ENCODE measurements at places on chromosomes 2 and 18.

DNA sequence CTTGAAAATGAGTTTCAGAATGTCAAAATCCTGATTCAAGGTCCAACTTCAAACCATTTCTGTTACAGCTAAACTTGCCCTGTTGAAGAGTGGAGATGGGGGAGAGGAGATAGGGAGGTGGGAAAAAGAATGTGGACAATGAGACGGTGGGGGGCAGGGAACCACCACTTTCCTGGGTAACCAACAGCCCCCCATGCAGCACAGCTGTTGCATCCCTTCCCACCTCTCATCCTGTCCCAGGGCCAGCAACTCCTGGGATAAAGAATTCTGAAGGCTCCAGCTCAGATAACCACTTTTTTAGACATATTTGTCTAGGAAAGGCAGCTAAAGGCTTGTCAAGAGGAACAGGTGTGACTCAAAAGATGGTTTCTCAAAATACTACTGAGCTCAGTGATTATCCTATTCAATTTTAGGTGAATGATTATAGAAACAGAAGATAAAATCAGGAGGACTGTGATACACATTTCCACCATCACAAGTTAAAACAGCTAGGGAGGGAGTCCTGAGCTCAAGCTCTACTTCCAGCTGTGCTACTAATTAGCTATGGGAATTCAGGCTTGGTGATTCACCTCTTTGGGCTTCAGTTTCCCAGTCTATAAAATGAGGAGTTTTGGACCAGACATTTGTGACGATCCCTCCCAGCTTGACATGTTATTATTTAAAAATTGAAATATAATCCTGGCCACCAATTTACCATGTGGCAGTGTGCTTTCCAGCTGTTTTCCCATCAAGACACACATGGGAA is 36.3 kb downstream of the HDHD2 start:
- no peak for DNase-seq

DNA sequence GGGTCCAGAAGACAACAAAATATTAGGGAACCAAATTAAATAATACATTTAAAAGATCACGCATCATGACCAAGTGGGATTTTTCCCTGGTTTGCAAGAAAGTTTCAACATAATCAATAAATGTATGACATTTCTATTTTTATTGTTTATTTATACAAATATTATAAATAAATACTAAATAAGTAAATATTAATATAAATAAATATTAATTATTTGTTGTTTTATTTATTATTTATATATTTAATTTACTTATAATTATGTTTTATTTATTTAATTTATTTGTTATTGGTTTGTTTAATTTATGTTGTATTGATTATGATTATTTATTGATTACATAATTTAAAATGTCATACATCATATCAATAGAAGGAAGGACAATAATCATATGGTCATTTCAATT is 242.5 kb upstream of the HNMT start:
- DNase-seq, result no peak

DNA sequence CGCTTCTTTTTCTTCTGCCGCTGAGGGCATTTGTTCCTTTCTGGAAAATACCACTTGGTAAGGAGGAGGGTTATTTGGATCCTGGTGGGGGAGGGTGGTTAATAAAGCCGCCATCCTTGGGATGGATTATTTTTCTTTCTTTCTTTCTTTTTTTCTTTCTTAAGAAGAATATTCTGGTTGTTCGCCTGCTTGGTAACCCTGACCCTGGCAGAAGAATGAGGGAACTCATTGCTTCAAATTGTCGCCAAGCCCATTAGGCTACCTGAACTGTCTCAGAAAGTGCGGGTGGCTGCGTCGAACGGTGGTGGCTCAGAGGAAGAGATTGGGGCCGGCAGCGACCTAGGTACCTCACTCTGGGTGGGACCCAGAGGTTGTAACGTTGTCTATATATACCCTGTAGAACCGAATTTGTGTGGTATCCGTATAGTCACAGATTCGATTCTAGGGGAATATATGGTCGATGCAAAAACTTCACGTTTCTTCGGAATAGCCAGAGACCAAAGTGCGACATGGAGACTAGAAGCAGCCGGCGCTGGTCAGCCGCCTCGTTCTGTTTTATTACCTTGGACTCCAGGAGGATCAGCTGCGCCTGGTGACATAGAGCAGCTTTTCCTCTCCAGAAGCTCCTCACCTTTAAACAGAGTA is 1.3 kb upstream of the HOXD4 start:
- DNase-seq, result no peak

GRCh38 chr2:52292801-52293200 is 1260.9 kb upstream of the NRXN1 start:
- no peak for DNase-seq

- DNase-seq, result no peak
Measured at GRCh38 chr2:177625744-177626650, 233.4 kb downstream of the AGPS start.

GRCh38 chr2:28801726-28802125 is 8.9 kb upstream of the SPDYA start:
- DNase-seq, result no peak

GRCh38 chr2:2836343-2837070 is 505.4 kb upstream of the MYT1L start:
- no peak for DNase-seq

DNA sequence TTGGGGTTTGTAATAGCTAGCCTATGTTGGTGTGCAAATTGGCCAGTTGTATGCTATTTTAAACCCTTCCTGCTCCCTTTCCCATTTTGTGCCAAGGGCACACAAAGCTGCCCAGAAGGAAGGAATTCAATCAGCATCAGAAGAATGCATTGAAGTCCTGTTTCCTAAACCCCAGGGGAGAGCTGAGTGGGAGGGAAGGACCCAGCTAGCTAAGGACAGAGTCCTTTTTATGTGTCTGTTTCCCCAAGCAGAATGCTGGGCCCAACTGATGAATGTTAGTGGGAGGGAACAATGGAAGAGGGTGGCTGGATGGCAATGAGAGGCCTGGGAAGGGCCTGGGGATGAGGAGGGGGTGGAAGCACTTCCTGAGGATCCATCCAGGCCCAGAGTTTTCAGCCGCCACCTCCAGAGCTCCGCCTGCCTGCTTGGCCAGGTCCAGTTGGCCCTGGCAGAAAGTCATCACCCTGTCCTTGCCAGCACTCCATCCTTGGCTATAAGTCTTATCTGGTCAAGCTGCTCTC is 32.7 kb downstream of the MEX3C start:
- DNase-seq, result no peak

DNA sequence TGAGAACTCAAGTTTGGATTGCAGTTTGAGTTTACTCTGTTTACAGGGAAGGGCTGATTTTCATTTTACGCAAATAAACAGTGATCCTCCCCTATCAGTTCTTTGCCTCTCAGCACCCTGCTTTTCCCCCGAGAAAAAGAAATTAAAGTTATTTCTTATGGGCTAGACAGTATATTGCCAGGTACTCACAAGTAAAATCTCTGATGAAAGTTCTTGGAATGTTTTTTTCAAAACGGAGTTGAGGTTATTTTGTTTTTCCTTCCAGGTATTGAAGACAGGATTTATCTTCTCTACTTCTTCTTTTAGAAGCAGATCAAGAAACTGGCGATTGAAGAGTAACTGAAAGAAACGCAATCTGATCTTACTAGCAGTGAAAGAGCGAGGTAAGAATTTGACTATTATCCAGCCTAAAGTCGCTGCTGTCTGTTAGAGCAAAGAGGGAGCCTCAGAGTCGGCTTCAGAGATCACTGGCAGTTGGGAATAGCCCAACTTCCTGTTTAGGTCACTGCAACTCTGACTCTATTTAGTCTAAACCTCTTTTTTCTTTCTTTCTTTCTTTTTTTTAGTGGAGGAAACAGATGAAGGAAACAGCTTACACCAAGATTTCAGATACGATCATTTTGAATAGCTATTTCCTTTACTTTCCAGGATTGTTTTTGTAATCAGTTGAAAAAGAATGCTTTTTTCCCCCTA is at the start of gene TFPI:
TFPI (minus strand) TSS at position 425 of the 693 bp plus-strand sequence. CDS start 50,667 bp downstream, outside the sequence.
- DNase-seq, result no peak

GRCh38 chr2:120831086-120831485 is 95.4 kb downstream of the GLI2 start:
- DNase-seq, result no peak

- DNase-seq, result no peak
Measured at GRCh38 chr2:71720283-71720560, 266.9 kb downstream of the DYSF start.

DNA sequence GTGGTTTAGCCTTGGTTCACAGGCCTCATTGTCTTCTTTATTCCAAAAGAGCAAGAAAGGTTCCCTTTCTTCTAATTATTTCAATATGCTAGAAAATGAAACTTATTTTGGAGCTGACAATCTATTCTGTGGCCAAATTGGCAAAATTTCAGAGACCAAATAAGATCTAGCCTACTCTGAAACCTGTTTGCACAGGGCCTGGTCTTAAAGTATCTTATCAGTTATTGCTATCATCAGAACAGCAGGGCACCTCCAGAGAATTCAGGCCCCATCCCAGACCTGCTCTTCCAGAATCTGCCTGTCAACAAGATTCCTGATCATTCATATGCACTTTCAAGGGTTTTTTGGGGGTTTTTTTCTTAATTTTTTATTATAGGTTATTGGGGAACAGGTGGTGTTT is 198.7 kb downstream of the ANAPC1 start:
- DNase-seq, result no peak

- DNase-seq, result no peak
Measured at GRCh38 chr2:63870679-63871078, 29.0 kb downstream of the UGP2 start.

DNA sequence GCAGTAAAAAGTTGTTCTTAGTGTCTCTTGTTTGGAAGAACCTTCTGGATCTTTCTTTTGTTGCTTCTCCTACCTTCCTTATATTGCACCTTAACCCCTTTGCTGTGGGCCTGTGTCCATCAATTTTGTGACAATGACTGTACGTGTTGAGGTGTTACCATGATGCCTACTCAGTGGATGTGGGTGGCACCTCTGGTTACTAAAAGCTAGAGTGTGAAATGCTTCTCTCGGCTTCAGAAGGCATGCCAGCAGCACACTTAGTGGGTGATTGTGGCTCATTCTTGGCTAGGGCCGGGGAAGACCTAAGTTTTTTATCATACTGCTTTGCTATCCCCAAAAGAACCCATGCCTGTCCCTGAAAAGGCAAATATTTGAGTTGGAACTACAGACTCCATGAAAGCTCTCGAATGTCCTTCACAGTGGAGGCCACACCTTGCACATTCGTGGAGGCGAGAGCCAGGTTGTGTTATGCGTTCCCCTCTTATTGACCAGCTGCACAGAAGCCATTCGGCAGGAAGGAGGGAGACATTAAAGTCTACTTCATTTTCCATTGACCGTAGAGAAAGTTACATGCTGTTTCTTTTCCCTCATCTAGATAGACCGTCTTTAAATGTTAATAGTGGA is 513.2 kb upstream of the RAB12 start:
- no peak for DNase-seq

DNA sequence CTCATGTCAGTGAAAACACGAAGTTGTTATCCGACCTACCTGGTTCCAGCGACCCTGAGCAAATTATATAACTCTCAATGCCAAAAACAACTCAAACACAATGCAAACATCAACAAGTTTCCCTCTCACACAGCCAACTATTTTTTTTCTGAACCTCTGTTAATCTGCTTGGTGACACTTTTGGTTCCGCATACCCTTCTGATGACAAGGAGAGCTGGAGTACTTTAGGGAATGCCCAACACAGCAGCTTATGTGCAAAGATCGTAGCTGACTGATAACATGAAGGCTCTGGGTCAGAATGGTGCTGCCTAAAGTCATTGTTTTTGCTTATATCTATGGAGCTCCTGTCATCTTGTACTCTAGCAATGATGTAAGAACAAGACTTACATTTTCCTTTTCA is 72.7 kb upstream of the CCDC68 start:
- DNase-seq, result no peak

GRCh38 chr2:15096873-15097272 is 464.3 kb downstream of the NBAS start:
- DNase-seq, result no peak

GRCh38 chr2:45014016-45014702 is 4.9 kb upstream of the SIX2 start:
- DNase-seq, result no peak

DNA sequence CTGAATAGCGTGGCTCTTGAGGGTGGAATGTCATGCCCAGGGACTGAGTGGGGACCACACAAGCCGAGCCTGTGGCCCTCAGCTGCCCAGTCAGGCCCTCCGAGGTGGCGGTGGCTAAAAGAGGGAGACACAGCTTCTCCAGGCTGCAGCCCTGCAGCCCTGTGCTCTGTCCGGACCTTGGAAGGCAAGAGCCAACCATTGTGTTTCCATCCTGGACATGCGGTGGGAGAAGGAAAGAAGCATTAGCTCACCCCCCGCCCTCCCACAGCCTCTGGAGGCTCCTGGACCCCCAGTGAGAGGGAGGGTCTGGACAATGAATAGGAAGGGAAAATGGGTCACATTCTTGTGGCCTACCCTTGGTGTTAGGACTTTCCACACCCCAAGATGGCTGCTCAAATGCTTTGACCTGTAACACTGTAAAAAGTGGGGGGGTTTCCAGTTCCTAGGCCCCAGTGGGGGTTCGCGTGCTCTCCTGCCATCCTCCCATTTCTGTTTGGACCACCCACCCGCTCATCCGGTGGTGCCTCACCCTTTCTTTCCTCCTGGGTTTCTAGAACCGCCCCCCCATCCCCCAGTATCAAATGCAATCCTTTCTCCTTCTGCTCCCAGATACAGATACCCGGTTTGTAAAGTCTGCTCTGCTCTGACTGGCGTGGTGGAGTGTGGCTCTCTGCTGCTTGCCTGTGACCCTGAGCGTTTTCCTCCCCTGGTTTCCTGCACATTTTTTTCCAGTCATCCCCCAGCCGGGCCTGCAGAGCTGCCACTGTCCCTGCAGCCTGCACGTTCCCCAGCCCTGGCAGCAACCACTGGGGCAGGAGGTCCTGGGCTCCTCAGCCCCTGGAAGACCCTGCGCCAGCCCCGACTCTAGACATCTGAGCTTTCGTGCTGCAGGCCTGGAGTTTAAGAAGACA is 36.3 kb upstream of the SMAD7 start:
- DNase-seq, result no peak

DNA sequence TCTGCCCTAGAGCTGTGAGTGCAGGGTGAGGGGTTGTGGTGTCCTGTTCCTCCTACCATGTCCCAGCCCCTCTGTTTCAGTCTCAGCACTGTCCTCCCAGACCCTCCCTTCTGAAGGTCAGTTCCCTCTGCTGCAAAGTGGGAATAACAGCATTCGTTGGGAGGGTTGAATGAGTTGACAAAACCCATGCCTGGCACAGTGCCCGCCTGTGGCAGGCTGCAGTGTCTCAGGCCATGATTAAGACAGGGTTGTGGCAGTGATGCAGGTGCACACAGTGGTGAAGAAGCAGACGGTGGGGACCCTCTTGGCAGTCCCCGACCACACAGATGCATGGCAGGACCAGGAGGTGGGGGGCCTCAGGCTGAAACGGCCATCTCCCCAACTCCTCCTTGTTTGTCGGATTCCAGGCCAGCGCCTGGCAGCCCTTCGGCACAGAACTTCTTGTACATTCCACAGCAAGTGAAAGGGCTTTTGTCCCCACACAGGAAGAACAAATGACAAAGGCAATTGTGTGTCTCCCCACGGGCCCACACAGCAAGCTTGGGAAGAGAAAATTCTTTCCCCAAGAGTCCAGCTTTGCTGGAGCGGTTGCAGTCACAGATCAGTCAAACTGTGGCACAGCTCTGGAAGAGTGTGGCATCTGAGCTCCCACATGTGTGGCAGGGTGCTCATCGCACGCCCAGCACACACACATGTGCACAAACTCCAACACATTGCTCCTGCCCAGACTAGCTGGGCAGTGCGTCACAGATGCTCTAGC is 92.0 kb upstream of the MSH2 start:
- DNase-seq, result peak; percentile 93

GRCh38 chr2:180656455-180656847 is 324.0 kb upstream of the UBE2E3 start:
- no peak for DNase-seq

- DNase-seq, result no peak
Measured at GRCh38 chr2:86603905-86604304, 19.8 kb downstream of the RNF103 start.

- DNase-seq, result no peak
Measured at GRCh38 chr2:27798948-27799645, 27.6 kb downstream of the MRPL33 start.
